NCI-H226 (cell line): ENCODE measurements at places on chromosomes 7 and 10.

DNA sequence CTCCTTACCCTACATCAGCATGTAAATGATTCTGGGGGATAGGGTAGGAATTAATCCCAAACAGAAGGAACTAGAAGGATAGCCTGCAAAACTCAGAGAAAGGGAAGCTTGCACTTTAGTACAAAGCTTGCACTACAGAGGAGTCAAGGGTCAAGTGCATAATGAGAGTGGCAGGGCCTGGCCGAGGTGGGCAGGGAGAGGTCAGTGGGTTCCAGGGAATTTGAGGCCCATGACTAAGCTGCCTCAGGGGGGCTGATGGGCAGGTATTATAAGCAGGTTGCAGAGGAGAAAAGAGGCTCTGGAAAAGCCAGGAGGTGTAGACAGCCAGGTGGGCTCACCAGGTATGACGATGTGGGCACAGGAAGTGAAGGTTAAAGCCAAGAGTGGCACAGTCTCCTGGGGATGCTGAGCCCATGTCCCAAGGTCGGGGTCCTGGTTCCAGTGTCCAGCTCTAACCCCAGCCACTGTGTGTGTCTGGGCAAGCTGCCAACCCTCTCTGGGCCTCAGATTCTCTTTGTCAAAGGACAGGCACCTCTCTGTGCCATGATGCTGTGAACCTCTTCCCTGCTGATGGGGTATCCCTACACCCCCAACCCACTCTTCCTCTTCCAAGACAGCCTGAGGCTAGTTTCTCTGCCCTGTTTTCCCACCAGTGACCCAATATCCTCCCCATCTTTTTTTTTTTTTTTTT is 32.0 kb upstream of the ELN start:
- DNase-seq = no peak

DNA sequence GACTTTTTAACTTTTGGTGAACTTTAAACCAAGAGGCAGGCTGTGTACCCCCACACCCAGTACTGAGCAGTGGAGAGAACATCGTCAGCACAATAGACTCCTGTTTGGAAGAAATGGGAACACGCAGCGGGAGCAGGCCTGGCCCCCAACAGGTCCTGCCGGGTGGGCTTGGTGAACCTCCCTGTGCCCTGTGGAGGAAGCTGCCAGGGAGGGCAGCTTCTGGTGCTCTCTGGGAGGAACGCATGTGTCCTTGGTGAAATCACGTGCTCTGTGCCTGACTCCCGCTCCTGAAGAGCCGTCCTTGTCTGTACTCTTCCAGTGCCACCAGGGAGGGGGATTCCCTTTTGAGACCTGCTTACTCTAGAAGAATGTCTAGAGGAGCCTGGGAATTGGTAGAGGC is 31.6 kb downstream of the CHAT start:
- no peak for DNase-seq

DNA sequence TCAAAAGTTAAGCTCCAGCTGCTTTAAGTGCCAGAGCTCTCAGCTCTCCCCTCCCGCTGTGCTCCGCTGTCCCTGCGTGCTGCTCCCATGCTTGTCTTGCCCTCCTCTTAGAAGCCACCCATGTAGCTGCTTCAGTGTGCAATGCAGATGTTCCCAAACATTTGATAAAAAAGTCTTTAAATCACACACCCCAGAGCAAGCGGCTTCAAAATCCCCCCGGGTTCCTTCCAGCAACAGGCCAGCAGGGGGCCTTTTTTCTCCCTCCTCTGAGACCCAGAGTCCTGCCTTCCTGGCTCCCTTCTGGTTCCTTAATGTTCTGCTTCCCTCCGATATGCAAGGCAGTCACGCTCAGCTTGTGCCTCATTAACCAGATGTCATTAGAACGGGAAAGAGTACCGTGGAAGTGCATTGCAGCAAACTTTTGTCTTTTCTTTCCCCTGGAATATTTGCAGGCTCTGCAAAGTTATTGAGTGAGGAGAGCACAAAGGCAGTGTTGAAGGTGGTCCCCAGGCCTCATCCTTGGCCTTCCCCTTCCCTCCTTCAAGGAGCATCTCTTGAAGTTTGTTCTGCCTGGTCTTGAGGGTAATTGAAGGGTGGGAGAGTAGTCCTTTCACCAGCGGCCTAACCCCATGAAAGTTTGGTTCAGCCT is 25.5 kb downstream of the LDB3 start:
- no peak for DNase-seq

GRCh38 chr10:132001238-132001972 is 19.7 kb upstream of the BNIP3 start:
- no peak for DNase-seq

DNA sequence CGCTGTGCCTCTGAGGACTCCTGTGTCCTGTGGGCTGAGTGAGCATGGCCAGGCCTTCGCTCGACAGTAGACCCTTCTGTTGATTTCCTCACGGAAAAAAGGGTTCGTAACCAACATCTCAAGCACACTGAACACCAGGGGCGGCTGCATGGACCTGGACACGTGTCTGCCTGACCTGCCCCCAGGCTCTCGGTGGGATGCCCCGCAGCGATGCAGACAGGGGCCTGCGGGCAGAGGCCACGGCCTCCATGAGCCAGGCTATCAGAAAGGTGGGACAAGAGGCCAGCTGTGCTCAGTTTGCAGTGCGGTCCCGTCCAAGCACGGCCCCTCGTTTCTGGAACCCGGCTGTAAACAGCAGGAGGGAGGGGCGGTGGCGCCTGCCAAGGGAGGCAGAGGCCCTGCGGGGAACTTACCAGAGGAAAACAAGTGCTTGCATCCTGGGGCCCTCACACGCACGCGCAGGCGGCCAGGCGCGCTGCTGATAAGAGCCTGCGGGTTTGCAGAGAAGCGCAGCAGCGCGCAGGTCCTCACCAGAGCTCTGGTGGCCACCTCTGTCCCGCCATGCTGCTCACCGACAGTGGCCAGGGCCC is 10.6 kb downstream of the GPR146 start:
- DNase-seq = no peak

DNA sequence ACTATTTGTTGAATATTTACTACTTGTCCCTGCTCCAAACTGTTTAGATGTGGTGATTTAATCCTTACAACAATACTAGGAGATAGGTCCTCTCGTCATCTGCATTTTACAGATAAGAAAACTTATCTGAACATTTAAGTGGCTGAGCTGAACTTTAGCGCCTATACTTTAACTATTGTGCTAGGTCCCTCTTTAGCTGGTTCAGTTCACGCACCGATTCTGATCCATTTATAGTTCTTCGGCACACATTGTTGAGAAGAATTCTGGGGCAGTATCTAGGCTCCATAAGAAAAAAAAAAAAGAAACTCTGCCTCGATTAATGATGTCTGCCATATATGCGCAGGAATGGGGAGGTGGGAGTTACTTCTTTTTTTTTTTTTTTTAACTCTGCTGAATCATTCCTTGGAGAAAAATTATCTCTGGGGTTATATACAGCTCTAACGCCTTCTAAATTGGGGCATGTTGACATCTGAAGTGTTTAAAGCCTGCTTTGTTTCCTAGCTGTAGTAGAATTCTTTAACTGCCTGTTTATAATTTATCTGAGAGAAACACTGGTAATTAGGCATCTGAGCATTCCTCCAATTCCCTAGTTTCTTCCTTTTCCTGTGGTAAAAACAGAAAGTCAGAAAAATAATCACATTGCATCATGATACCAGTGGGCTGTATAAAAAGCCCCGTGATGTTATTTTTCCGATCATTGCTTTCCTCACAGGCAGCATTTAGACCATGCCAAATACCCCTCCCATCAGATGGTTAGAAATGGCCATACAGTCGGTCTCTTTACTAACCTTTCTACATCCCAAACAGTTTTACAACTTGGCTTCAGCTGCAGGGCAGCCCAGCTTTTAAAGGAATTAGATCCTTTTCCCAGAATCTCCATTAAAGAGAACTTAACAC is 98.5 kb upstream of the KDM7A start:
- DNase-seq = no peak

DNA sequence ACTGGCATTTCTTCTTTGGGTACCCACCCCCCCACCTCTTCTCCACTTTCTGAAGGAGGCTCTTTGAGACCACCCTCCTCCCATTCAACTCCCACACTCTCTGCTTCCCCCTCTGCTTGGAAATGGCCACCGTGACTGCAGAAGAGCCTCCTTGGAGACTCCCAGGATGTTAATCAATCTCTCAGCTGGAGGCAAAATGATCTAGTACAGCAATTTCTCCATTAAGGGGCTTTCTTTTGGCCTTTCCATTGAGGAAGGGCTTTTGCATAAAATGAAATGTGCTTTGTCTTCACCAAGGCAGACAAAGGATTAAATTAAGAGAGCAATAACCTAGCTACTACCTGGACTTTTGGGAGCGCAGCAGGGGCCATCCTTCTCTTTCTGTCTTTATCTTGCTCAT is 26.1 kb downstream of the CDHR3 start:
- no peak for DNase-seq

DNA sequence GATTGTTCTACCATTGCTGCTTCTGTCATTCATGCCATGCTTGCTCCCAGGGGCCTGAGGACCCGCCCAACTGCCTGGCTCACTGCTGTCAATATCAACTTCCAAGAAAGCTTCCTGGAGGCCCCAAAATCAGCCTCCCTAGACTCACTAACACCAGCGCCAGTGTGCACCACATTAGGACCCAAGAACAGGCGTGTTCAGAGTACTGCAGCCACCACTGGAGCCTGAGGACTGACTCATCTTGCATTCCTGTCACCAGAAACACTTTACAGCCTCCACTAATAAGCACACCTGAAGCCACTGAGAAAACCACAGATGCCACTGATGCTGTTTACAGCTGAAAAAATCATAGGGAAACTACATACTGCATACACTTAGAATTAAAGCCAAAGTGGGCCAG is 1284.3 kb downstream of the TYW1 start:
- no peak for DNase-seq

- DNase-seq = no peak
Measured at GRCh38 chr10:122254831-122255230, 16.3 kb upstream of the BTBD16 start.

DNA sequence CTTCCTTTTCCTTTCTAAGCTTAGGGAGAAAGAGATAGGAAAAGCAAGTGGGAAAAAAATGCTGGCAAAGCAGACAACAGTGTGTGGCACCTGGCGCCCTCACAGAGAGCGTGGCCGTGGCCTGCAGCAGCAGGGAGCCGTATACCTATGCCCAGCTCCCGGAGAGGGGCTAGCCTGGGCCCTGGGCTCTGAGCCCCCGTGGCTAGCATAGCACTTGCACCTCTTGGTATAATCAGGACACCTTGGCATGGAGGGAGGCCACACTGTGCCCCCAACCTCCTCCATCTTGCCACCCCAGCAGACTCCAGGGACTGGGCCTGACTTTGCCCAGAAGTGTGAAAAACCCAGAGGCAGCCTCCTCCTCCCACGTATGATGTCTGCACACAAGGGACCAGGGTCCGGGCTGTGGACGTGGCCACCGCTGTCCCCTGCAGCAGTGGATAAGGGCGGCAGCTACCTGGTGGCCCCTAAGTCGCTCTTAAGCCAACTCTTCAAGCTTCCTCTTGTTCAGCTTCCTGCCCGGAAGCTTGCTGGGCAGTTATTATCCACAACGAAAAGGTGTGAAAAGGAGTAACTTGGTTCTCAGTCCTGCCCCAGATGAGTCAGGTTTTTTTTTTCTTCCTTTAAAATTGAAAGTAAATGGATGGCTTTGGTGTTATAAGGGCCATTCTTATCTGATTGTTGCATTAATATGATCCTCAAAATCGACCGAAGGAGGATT is 249.1 kb upstream of the PITRM1 start:
- no peak for DNase-seq

DNA sequence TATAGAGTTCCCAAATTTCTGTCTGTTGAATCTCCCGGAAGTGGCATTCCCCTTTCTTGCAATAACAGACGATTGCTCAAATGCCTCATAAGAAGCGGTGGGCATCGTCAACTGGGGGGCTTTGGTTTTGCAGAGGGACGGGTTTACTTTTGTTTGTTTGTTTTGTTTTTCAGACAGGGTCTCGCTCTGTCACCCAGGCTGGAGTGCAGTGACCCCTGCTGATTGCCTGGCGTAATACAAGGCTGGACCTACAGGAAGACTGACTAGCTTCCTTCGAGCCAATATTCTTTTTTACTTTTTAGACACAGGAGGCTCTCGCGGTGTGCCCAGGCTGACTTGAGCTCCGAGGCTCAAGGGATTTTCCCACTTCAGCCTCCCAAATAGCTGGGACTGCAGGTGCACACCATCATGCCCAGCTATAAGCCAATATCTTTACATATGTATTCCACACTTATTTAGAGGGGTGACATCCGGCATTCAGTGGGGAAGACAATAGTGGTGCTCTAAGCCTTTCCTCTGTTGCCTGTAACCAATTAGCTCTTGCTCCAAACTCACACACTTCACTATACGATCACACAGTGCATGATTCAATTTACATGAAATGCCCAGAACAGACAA is 58.1 kb downstream of the FHIP2A start:
- DNase-seq = no peak

DNA sequence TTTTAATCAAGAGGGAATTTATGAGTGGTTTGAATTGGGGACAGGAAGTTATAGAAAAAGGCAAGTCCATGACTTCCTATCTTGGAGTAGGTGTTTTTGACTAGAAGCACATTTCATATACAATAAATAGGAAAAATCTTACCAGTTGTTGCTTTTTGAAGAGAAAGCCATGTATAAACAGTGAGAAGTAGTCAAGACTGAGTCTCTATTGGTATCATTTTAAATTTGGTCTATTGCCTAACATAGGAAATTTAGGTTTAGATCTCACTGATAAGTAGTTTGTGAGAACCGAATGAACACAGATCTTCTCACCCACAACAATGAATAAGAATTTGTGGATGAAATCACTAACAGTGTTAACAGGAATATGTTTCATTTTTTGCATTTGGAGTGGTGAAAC is 387.2 kb downstream of the BBS9 start:
- no peak for DNase-seq

DNA sequence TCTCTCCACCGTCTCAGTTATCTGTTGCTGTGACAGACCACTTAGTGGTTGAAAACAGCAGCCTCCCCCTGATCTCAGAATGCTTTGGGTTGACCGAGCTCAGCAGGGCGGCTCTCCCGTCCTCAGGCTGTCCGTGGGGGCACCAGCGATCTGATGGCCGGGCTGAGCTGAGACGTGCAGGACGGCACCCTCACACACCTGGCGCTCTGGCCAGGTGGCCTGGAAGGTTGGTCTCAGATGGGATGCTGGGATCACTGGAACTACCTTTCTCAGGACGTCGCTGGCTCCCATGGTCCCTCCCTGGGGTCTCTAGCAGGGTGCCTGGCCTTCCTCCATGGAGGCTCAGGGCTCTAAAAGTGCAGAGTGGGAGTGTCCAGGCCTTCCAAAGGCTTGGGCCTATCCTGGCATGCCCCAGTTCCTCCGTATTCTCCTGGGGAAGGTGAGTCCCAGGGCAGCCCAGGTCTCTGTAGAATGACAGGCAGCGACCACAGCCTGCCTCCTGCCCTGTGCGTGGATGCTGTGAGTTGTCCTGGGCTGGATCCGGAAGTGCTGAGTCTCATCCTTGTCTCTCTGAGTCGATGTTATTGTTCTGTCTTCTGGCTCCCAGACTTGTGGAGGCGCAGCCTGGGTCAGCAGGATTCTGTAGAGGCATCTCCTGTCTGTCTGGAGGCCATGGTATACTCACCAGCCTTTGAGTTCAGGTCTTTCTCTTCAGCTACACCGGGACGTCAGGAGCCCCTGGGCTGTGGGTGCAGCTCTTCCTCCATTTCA is 12.2 kb upstream of the PWWP2B start:
- DNase-seq = no peak

- DNase-seq = no peak
Measured at GRCh38 chr10:26573674-26574073, 123.8 kb upstream of the PDSS1 start.

GRCh38 chr10:71004176-71005075 is 116.1 kb upstream of the PCBD1 start:
- DNase-seq = no peak

GRCh38 chr10:58384095-58384494 is 1.1 kb upstream of the TFAM start:
- no peak for DNase-seq

GRCh38 chr7:13551503-13551902 is 438.0 kb downstream of the ETV1 start:
- DNase-seq = no peak
